Aorta (tissue), 5 donors: ENCODE measurements at places on chromosomes 1 and 21.

DNA sequence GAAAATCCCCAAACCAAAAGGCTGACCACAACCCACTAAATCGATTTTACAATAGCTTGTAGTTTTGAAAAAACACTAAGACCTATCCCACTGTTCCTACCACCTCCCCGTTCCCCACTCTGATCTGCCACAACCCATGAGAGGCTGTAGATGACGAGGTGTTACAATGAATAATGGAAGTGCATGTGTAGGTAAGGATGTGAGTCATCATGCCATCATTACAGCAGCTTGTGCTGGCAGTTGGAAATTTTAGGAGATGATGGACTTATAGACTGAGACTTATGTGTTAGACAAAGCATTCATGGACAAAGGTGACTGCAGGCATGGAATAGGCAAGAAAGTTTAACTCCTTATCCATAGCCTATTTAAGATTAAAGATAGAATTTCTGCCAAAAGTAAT, 184.7 kb upstream of the CACYBP start:
- no peaks in the 10 kb centered on the region for H3K36me3 ChIP-seq
- no peaks in the 10 kb centered on the region for H3K27me3 ChIP-seq
- H3K4me1 ChIP-seq, result no peaks in the 10 kb centered on the region
- H3K4me3 ChIP-seq, result no peak overlapping the region
- no peak for DNase-seq

DNA sequence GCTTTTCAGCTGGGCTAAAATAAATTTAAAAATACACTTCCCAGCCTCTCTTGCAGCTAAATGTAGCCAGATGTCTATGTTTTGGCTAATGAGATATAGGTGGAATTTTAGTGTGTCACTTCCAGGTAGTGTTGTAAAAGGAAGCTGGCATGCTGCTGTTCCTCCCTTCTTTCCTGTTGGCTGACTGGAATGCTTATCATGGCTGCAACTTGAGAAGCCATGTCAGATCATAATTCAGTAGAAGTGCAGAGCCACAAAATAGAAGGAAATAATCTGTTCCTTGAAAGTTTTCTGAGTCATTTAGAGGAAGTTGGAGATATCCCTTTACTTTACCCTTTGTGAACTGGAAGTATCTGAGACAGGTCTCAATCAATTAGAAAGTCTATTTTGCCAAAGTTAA, 10.9 kb upstream of the RBM15 start:
- no peaks in the 10 kb centered on the region for H3K36me3 ChIP-seq
- no peaks in the 10 kb centered on the region for H3K27me3 ChIP-seq
- no peak overlapping the region for H3K4me3 ChIP-seq
- DNase-seq, result no peak
- no peaks in the 10 kb centered on the region for H3K4me1 ChIP-seq
- no peak overlapping the region for H3K27ac ChIP-seq

GRCh38 chr1:87542697-87543096, 214.0 kb downstream of the LMO4 start:
- H3K27ac ChIP-seq, result no peak overlapping the region
- H3K27me3 ChIP-seq, result no peaks in the 10 kb centered on the region
- DNase-seq, result no peak
- H3K4me1 ChIP-seq, result no peaks in the 10 kb centered on the region

GRCh38 chr1:67771152-67771551, 62.1 kb downstream of the GNG12 start:
- H3K36me3 ChIP-seq, result no peaks in the 10 kb centered on the region
- H3K4me1 ChIP-seq, result no peaks in the 10 kb centered on the region
- DNase-seq, result no peak
- no peak overlapping the region for H3K4me3 ChIP-seq

DNA sequence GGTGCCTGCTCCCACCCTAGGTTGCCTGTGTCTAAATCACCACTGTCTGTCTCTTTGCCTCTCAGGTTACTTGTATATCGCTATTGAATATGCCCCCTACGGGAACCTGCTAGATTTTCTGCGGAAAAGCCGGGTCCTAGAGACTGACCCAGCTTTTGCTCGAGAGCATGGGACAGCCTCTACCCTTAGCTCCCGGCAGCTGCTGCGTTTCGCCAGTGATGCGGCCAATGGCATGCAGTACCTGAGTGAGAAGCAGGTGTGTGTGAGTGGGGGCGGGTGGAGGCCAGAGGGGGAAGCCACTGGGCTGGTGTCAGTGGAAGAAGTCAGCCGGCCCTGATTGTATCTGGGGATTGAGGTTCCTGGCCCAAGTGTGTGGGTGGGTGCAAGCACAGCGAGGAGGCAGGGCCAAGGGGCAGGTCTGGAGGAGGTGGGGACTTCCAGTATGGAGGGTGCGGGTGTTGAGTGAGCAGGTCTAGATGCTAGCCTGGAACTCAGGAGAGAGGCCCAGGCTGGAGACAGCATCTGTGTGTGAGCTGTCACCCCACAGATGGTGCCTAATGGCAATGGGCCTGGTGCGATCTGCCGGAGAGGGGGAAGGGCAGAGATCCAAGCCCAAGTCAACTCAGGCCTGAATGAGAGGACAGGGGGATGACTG, 17.2 kb downstream of the TIE1 start:
- H3K27ac ChIP-seq, result no peak overlapping the region
- DNase-seq, result peak; percentile 40
- no peaks in the 10 kb centered on the region for H3K27me3 ChIP-seq
- H3K4me3 ChIP-seq, result no peak overlapping the region
